ENCODE measurements at places on chromosomes 4 and X.
A peak's percentile ranks its signal among the peaks of the same experiment; 100 is the strongest.

- DNase-seq: no peak
Observed at GRCh38 chr4:82618103-82618720, 56.4 kb upstream of the TMEM150C start.

DNA sequence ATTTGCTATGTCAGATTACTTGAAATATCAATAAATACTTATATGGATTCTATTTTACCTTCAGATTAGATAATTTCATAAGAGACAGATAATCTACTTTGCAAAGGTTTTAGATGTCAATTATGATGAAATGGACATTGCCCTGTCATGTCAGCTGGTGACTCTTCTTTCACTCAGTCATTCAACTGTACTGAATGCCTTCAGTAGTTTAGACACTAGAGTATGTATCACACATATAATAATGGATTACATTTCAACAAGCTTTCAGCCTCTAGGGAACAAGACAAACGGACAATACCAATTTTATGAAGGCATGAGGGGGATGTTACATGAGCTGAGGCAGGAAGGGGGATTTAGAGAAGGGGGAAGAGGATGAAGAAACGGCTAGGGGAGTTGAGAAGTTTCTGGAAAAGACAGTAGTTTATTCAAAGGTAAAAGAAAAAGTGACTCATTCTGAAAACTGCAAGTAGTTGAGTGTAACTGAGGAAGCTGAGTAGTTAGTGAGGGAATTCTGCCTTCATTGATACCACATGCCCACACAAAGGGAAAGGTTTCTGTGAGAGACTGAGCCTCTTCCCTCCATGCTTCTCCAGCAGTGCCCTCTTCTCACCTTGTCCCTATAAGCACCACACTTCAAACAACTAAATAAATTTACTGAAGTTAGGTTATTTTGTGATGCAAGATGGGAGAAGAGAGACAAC lies 25.7 kb downstream of the SLC9B2 start:
- DNase-seq: no peak

DNA sequence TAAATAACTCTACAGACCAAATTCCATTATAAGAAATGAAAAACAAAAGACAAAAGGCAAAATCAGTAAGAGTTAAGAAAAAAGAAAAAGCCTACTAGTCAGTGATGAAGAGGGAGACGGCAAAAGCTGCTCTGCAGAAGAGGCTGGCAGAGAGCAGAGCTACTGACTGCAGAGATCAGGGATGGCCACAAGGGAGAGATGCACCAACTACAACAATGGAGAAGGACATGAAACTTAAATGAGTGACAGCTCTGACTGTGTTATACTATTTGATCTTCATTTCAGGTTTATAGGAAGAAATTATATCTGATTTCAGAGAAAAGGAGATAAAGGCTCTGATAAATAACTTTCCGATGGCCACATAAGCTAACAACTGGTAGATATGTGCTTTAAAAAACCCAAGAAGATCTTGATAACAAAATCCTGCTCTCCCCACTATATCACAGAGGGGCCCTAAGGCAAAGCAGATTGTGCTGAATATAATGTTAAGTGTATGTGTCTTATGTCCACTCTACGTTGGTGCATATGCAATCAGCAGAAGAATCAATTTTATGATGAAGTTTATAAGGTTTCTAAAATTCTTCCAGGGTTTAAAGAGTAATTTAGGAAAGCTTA lies 58.4 kb upstream of the COX18 start:
- peak; percentile 13 for DNase-seq

- DNase-seq: no peak
Observed at GRCh38 chr4:121299367-121299766, 81.5 kb downstream of the QRFPR start.

- no peak for DNase-seq
Observed at GRCh38 chr4:163991298-163991865, 496.9 kb downstream of the TMA16 start.

- DNase-seq: peak; percentile 20
Observed at GRCh38 chrX:150449313-150449712, 86.2 kb downstream of the MAMLD1 start.

DNA sequence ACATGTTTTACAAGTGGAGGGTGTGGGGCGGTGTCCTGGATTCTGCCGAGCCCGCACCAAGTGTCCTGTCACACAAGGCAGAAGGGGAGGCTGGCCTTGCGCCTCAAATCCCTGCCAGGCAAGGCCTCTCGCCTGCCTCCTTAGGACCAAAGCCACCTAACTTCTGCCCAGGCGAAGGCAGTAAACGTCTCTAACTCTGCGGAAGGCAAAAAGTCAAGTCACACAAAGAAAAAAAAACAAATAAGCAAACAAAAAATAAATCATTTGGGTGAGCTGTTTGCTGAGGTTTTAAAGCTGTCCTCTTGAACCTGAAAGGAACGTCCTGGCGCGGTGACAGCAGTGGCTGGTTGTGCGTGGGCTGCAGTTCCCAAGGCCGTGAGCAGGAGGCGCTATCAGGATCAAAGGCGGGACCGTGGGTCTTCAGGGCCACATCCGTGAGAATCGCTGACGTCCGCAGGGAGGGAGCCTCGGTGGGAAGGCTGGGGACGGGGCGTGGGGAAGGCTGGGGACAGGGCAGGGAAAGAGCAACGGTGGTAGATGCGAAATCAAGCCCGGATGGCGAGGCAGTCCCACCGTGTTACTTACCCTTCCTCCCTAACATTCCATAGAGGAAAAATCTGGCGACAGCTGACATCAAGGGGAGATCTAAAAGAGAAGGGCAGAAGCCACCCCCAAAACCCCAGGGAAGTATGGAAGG lies 99.1 kb downstream of the TRAPPC11 start:
- peak; percentile 28 for DNase-seq

DNA sequence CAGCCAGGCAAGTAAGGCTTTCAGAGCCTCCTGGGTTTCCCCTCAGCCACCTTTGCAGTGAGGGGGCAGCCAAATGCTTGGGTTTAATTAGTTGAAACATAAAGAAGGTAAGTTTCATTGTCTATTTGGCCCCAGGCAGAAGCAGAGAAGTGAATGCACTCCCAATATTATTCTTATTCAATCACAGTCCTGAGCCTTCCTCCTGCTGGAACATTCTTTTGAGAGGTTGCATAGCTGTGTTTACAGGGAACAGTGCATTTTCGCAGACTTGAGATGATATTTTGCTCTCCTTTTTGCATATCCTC lies 13.9 kb downstream of the SLC2A9 start:
- DNase-seq: no peak

DNA sequence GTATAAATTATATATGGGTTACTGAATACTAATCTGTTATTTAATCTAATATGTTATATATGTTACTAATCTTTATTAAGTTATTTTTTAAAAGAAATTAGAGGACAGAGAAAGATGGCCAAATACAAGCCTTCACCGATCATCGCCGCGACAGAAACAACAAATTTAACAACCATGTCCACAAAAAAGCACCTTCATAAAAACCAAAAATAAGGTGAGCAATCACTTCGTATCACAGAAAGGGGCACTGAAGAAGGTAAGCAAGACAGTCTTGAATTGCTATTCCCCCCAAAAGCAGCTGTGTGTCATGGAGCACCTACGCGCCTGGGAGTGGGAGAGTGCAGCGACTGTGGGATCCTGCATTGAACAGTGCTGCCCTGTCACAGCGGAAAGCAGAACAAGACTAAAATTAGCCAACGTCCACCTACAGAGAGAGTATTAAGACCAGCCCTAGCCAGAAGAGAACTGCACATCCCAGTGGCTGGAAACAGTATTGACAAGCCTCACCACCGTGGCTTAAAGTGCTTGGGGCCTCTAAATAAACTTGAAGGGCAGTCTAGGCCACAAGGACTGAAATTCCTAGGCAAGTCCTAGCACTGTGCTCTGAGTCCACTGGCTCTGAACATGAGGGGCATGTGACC lies 38.5 kb downstream of the LRBA start:
- peak; percentile 17 for DNase-seq

DNA sequence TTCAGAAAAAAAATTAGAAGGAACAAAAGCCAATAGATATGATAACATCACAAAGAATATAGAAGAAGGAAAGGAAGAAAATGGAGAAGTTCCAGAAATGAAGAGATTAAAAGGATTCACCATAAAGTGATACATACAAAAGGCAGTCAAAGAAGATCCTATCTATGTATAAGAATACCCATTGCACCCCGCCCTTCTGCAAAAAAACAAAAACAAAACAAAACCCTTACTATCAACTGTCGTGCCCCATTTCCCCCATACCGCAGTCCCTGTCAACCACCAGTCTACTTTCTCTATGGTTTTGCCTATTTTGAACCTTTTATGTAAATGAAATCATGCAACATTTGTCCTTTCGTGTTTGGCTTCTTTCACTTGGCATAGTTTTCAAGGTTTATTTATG lies 385.6 kb downstream of the PRDM5 start:
- DNase-seq: no peak

- no peak for DNase-seq
Observed at GRCh38 chrX:43753637-43754036, 97.5 kb downstream of the MAOA start.

DNA sequence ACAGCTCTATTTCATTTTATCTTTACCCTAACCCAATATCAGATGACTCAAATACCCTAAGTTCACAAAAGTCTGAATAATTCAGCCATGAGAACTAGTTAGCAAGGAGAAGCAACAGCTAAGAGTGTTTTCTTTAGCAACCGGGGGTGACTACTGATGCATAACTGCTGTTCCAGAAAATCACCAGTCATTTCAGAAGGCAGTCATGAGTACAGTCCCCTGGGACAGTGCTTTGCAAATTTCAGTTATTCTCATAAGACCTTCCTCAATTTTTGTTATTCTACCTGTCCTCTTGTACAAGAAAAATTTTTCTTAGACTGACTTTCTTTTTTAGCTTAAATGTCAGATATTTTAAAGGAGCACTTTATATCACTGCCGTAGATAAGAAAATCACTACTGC lies 16.4 kb downstream of the BANK1 start:
- DNase-seq: no peak

DNA sequence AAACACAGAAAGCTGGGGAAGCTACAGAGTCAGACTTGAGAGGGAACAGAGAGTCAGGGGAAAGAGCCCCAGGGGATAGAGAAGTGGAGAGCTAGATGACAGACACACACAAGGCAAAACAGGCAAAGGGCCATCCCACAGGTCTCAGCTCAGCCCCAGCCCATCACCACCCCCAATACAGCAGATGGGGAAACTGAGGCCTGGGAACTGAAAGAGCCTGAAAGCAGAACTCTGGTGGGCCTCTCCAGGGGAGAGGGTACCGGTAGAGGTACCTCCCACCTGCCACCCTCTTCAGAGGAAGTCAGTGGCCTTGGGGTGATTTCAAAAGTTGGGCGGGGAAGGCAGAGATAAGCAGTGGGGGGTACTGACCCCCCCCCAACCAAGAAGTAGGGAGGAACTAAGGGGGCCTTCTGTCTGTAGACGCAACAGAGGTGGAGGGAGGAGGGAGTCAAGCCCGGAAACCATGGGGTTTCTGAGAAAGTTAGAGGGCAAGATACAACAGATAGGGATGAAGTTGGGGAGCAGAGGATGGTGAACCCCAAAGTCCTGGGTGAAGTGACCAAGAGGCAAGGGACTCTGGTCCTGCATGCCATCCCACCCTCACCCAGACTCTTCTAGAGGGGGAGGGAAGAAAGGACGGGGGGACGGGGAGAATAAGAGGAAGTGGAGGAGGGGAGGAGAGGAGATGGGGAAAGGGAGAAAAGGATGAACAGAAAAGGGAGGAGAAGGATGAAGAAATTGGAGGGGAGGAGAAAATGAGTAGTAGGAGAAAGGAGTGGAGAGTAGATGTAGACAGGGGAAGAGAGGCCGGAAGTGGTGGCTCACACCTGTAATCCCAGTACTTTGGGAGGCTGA lies 3.2 kb downstream of the GATA1 start:
- no peak for DNase-seq

- DNase-seq: no peak
Observed at GRCh38 chrX:113966791-113967190, 617.1 kb upstream of the HTR2C start.

DNA sequence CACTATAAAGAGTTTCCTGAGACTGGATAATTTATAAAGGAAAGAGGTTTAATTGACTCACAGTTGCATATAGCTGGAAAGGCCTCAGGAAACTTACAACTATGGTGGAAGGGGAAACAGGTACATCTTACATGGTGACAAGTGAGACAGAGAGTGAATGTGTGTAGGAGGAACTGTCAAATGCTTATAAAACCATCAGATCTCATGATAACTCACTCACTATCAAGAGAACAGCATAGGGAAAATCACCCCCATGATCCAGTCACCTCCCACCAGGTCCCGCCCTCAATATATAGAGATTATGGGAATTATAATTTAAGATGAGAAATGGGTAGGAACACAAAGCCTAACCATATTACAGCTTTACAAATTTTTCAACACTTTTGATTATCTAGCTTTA lies 266.0 kb downstream of the DTHD1 start:
- DNase-seq: no peak

GRCh38 chrX:67651437-67652142 lies 107.8 kb downstream of the AR start:
- no peak for DNase-seq

GRCh38 chr4:24809815-24810405 lies 14.5 kb downstream of the SOD3 start:
- DNase-seq: no peak

DNA sequence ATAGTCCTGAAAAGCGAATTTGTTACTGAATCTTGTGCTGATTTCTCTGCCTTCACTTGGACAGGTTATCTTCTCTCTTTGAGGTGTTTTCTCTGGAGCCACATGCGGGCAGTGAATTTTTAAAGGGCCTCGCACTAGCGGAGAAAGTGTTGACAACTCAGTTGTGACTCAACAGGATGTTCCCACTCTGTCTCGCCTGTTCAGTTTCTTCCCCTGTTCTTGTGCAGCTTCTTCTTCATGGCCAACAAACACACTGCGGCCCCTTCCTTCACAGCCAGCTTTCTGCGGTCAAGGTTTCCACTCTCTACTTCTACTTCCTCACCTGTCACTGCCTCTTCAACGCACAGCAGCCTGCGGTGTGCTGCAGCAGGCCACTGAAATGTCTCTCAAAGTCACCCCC lies 1.1 kb upstream of the SHROOM4 start:
- no peak for DNase-seq

DNA sequence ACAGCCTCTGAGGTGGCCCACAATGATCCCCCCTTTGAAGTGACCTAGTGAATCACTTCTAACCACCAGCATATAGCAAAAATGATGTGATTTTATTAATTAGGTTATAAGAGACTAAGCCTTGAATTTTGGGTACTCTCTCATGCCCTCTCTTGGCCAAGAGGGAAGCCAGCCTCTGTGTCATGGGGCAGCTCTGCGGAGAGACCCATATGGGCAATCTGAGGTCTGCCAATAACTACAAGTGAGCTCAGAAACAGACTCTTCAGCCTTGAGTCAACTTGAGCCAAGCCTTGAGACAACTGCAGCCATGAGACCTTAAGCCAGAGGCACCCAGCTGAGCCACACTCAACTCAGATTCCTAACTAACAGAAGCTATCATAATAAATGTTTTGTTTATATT lies 45.7 kb downstream of the MANBA start:
- DNase-seq: no peak

DNA sequence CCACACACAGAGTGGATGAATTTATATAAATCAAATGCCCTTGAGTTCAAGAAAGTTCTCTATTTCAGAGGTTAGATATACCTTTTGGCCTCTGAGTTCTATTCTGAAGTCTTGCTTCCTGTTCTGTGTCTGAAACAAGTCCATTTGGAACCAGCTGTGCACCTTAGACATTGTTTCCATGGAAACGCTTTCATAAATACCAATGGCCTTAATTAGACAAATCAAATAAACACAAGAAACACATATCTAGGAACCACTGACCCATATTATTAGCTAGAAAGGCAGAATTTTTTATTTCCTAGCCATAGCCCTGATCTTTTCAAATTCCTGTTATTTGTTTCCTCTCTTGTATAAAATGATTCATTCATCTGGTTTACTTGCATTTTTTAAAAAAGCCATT lies 8.4 kb upstream of the C4orf54 start:
- DNase-seq: no peak

- DNase-seq: no peak
Observed at GRCh38 chrX:104135677-104136076, 21.1 kb downstream of the SLC25A53 start.

GRCh38 chr4:125115941-125116340 lies 198.8 kb upstream of the FAT4 start:
- DNase-seq: no peak
